ENCODE measurements at places on chromosomes 4 and X. TPM values are rescaled to one million over a fixed set of nuclear protein-coding genes. Genes with fewer than 3 reads are reported as not detected.

GRCh38 chrX:120453985-120454384, 15.1 kb downstream of the LAMP2 start:
- no peak for DNase-seq

STPG2 gene
- total RNA-seq, result 0.24 TPM

RRH gene
- total RNA-seq, result not detected

DNA sequence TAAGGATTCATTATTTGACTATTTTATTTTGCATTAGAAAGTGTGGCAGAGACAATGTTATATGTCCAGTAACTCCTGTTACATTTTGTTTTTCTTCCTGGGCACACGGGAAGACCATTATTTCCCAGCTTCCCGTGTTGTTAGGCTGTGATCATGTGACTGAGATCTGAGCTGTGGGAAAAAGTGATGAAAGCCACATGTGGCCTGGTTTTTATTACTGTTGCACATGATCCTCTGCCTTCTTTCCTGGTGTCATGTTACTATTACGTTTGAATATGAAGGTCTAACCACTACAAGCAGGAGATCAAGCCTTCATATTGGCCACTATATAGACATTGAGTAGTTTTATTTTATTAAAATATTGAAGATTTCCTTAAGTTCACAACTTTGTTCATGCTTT, 28.2 kb upstream of the MID1 start:
- no peak for DNase-seq

DNA sequence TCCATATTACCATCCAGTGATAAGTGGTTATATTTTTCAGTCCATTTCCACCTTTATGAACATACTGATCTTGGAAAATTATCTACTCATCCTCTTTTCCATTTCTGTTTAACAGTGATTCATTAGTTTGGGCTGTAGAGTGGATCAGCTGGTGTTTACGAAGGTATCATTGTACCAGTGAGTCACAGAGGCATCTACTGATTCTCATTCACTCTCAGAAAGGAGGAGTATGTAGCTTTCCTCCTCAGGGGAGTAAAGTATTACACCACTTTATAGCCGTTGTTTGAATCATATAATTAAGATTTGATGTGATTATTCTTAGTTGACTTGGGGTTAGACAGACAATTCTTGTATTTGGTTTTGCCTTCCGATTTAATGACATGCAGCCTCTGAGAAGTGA, 74.7 kb downstream of the GALNT7 start:
- no peak for DNase-seq

DNA sequence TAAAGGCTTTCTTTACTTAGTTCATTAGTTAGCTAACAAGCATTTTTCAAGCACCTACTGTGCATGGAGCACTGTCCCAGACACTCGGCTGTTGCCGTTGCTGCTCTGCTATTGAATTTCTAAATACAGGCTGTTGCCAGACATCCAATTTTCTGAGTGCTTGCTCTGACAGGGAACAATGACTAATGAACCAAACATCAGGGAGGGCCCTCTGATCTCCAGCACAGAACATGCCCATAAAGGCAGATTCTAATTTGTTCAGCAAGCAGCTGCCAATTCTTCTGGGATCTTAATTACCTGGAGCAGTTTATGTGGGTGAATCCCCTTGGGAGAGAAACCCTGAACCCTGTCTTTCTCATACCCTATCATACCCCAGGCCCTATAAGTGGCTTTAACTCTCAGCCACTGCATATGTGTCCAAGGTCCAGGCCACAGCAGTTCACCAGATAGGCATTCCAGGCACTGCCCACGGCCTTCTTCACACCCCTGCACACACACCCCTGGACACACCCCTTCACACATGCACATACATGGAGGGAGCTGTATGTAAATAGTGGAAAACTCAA, 27.9 kb downstream of the TSC22D3 start:
- no peak for DNase-seq

Measured in left cardiac atrium (tissue), 4 donors.